Bladder microvascular endothelial cell (primary cell): ENCODE measurements at places on chromosomes 7 and 10. TPM values are rescaled to one million over a fixed set of nuclear protein-coding genes. Genes with fewer than 3 reads are reported as not detected.

Gene HOXA1
- total RNA-seq, result 0.49 and 0.63 TPM in 2 replicates

Gene TRPV5
- total RNA-seq, result not detected in 2 replicates

Gene VAX1
- not detected in 2 replicates for total RNA-seq

Gene TUBAL3
- under 0.01 and 0.25 TPM in 2 replicates for total RNA-seq

Gene RPEL1
- total RNA-seq, result 0.06 TPM in 1 of 2 replicates, not detected in the other

Gene GIMAP5
- total RNA-seq, result 128 and 150 TPM in 2 replicates

Gene PAPOLB
- 0.31 TPM in 1 of 2 replicates, not detected in the other for total RNA-seq

Gene TMEM213
- not detected in 2 replicates for total RNA-seq

Gene CYP26A1
- total RNA-seq, result 0.65 and 1.9 TPM in 2 replicates

Gene DPP6
- total RNA-seq, result not detected in 2 replicates

Gene TRUB1
- total RNA-seq, result 15.2 and 28.3 TPM in 2 replicates

Gene ASAH2
- total RNA-seq, result 0.31 and 0.49 TPM in 2 replicates

Gene C10orf105
- not detected in 2 replicates for total RNA-seq

Gene CPA2
- total RNA-seq, result not detected in 2 replicates

Gene GATA3
- 0.13 and 0.16 TPM in 2 replicates for total RNA-seq

Gene FOXL3
- not detected in 2 replicates for total RNA-seq

Gene MYH16
- total RNA-seq, result 0.13 and 0.16 TPM in 2 replicates

Gene SMO
- total RNA-seq, result 0.49 and 8.4 TPM in 2 replicates

Gene TEX36
- total RNA-seq, result not detected in 2 replicates

Gene AFAP1L2
- 6.5 and 6.9 TPM in 2 replicates for total RNA-seq

Gene NKX1-2
- not detected in 2 replicates for total RNA-seq

Gene GIMAP4
- total RNA-seq, result 131 and 293 TPM in 2 replicates

Gene SPDYE11
- not detected in 2 replicates for total RNA-seq

Gene DDX56
- total RNA-seq, result 42.6 and 55.2 TPM in 2 replicates

Gene VPS37D
- 1.6 and 2.4 TPM in 2 replicates for total RNA-seq

Gene HOGA1
- total RNA-seq, result 0.16 and 0.25 TPM in 2 replicates

Gene CALML3
- total RNA-seq, result not detected in 2 replicates

Gene PRKAR2B
- 17.7 and 37.6 TPM in 2 replicates for total RNA-seq

Gene OR2A7
- not detected in 2 replicates for total RNA-seq

Gene MYPN
- under 0.01 and 0.16 TPM in 2 replicates for total RNA-seq

Gene GIMAP8
- 74.8 and 102 TPM in 2 replicates for total RNA-seq

Gene PNLIPRP2
- total RNA-seq, result not detected in 2 replicates

Gene MACROH2A2
- total RNA-seq, result 0.16 TPM in 1 of 2 replicates, not detected in the other

Gene TMEM72
- total RNA-seq, result not detected in 2 replicates

Gene LIPA
- total RNA-seq, result 34.4 and 45.3 TPM in 2 replicates

Gene KNDC1
- total RNA-seq, result under 0.01 TPM in 1 of 2 replicates, not detected in the other

Gene C7orf57
- total RNA-seq, result 0.19 TPM in 1 of 2 replicates, not detected in the other

Gene KEL
- under 0.01 TPM in 1 of 2 replicates, not detected in the other for total RNA-seq

Gene HKDC1
- 0.06 and 0.16 TPM in 2 replicates for total RNA-seq

Gene SFTPD
- not detected in 2 replicates for total RNA-seq

Gene TNPO3
- 38.7 and 65.3 TPM in 2 replicates for total RNA-seq

Gene CDC14C
- not detected in 2 replicates for total RNA-seq

Gene LRRC72
- total RNA-seq, result not detected in 2 replicates

Gene RHOBTB1
- total RNA-seq, result 29.6 and 62.1 TPM in 2 replicates
